Ovary (tissue), 10 donors: ENCODE measurements at places on chromosomes 2 and 18. TPM values are rescaled to one million over a fixed set of nuclear protein-coding genes. Genes with fewer than 3 reads are reported as not detected.

DNA sequence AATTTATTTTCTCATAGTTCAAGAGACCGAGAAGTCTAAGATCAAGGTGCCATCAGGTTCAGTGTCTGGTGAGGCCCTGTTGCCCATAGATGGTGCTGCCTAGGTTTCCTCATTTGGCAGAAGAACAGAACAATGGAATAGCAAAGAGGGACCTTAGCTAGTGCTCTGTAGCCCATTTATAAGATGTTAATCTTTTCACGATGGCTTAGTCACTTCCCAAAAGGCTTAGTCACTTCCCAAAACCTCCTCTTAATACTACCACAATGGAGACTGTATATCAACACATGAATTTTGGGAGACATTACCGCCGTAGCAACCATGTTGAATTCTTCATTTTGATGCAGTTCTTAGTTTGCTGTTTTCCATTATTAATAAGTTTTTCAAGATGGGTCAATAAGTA is 246.3 kb upstream of the NRP2 start:
- no peaks in the 10 kb centered on the region for H3K36me3 ChIP-seq
- H3K4me3 ChIP-seq, result no peak overlapping the region
- no peak overlapping the region for H3K27ac ChIP-seq

VSNL1 gene
- total RNA-seq, result not detected

GRCh38 chr2:11822746-11823451 is 76.5 kb downstream of the LPIN1 start:
- H3K4me1 ChIP-seq, result no peaks in the 10 kb centered on the region
- no peaks in the 10 kb centered on the region for H3K27me3 ChIP-seq
- H3K36me3 ChIP-seq, result no peaks in the 10 kb centered on the region
- H3K4me3 ChIP-seq, result no peak overlapping the region
- no peak overlapping the region for H3K27ac ChIP-seq

IL37 gene
- not detected for total RNA-seq

GRCh38 chr2:73925033-73925704 is 1.5 kb upstream of the DGUOK start:
- no peak overlapping the region for H3K4me3 ChIP-seq
- H3K27me3 ChIP-seq, result no peaks in the 10 kb centered on the region
- H3K36me3 ChIP-seq, result no peaks in the 10 kb centered on the region
- no peak for DNase-seq
- H3K27ac ChIP-seq, result no peak overlapping the region
- H3K4me1 ChIP-seq, result peaks cover 3% of the 10 kb centered on the region

CNTNAP5 gene
- total RNA-seq, result not detected

SCN2A gene
- 0.24 TPM for total RNA-seq

DNA sequence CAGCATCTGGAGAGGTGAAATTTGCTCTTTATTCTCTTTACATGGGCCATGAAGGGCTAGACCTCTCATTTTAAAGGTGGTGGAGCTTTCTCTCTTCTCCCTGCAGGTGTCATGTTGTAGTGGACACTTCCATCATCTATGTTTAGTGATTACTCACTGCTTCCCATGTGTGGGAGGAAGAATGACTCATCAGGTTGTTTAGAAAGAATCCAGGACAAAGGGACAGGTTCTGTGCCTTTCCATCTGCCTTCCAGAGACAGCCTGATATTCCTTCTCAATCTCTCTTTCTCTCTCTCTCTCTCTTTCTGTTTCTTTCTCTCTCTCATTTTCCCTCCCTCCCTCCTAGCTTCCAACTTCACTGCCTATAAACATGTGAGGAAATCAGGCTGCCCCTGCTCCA is 38.7 kb downstream of the SCG2 start:
- H3K4me1 ChIP-seq, result no peaks in the 10 kb centered on the region
- no peaks in the 10 kb centered on the region for H3K36me3 ChIP-seq
- H3K27me3 ChIP-seq, result no peaks in the 10 kb centered on the region
- no peak overlapping the region for H3K4me3 ChIP-seq

DNA sequence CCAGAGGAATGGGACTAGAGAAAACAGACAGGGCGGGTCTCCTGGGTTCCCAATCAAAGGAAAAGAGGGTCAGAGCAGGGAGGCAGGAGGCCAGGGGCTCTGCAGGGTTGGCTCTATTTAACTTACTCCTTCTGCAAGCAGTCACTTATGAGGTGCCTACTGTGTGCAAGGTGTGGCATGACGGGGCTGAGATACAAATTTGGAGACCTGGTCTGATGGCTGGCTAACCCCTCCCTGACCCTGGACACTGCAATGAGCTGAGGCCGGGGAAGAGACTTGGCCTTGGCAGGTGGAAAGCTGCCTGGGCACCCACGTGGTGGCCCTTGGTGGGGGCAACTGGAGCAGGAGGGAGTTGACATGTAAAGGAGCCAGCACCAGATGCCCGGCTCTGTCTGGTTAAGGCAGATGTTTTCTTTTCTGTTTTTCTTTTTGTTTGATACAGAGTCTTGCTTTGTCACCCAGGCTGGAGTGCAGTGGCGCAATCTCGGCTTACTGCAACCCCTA is 148.5 kb upstream of the GATA6 start:
- DNase-seq, result no peak
- no peaks in the 10 kb centered on the region for H3K27me3 ChIP-seq
- no peaks in the 10 kb centered on the region for H3K36me3 ChIP-seq
- no peak overlapping the region for H3K27ac ChIP-seq

KIF3C gene
- 5.1 TPM for total RNA-seq

- H3K27me3 ChIP-seq, result no peaks in the 10 kb centered on the region
- no peak overlapping the region for H3K4me3 ChIP-seq
- H3K36me3 ChIP-seq, result no peaks in the 10 kb centered on the region
- H3K27ac ChIP-seq, result no peak overlapping the region
These were observed 10.6 kb downstream of the CFAP210 start for GRCh38 chr2:169683425-169684134.

VWC2L gene
- not detected for total RNA-seq

GRCh38 chr2:164039270-164039669 is 303.5 kb upstream of the FIGN start:
- H3K27me3 ChIP-seq, result no peaks in the 10 kb centered on the region
- no peak overlapping the region for H3K27ac ChIP-seq
- no peaks in the 10 kb centered on the region for H3K4me1 ChIP-seq
- no peak for DNase-seq

- no peaks in the 10 kb centered on the region for H3K4me1 ChIP-seq
- H3K27me3 ChIP-seq, result no peaks in the 10 kb centered on the region
- H3K4me3 ChIP-seq, result no peak overlapping the region
- H3K27ac ChIP-seq, result no peak overlapping the region
These were observed 259.7 kb upstream of the RBMS1 start for GRCh38 chr2:160753331-160753654.

DNA sequence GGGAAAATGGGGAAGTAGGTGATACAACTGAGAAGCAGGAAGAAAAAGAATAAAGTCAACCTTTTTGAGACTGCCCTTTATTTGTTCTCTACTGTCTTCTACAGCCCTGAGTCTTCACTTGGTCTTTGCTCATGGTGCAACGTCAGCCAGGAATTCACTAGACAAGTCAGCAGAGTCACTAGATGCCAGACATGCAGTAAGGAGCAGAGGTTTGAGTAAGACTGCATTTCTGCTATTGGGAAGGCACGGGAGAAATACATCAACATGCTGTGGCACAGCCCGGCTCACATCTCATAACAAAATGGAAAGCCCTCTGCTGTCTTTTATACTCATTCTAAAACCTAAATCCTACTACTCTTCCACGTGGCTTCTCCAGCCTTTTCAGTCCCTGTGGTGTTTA is 67.1 kb downstream of the PRELID3A start:
- no peaks in the 10 kb centered on the region for H3K27me3 ChIP-seq
- H3K4me1 ChIP-seq, result no peaks in the 10 kb centered on the region
- no peaks in the 10 kb centered on the region for H3K36me3 ChIP-seq
- H3K27ac ChIP-seq, result no peak overlapping the region

GRCh38 chr2:9001229-9001628 is 2.3 kb downstream of the MBOAT2 start:
- DNase-seq, result no peak
- no peaks in the 10 kb centered on the region for H3K36me3 ChIP-seq
- H3K4me1 ChIP-seq, result peaks cover 3% of the 10 kb centered on the region
- no peak overlapping the region for H3K4me3 ChIP-seq

DNA sequence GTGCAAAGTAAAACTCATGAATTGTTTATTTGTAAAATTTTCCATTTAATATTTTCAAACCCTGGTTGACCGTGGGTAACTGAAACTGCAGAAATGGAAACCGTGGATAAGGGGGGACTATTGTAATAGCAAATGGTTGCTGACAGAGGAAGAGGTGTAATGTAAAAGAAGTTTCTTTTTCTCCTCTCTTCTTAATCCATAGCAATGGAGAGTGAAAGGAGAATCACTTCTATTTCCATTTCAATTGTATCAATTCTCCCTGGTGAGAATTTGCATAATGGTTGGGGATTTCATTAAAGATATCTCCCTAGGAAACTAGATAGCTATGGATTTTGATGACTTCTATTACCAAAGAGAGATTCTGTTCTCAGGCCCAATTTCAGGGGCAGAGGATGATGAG is 24.8 kb downstream of the TACR1 start:
- H3K36me3 ChIP-seq, result no peaks in the 10 kb centered on the region
- H3K4me1 ChIP-seq, result no peaks in the 10 kb centered on the region
- no peak for DNase-seq
- H3K4me3 ChIP-seq, result no peak overlapping the region

GRCh38 chr18:77063260-77063659 is 69.3 kb downstream of the MBP start:
- no peak overlapping the region for H3K4me3 ChIP-seq
- DNase-seq, result no peak
- no peak overlapping the region for H3K27ac ChIP-seq
- H3K27me3 ChIP-seq, result no peaks in the 10 kb centered on the region
- H3K4me1 ChIP-seq, result peaks cover 10% of the 10 kb centered on the region
- no peaks in the 10 kb centered on the region for H3K36me3 ChIP-seq

LYG2 gene
- total RNA-seq, result not detected

EVX2 gene
- not detected for total RNA-seq

DNA sequence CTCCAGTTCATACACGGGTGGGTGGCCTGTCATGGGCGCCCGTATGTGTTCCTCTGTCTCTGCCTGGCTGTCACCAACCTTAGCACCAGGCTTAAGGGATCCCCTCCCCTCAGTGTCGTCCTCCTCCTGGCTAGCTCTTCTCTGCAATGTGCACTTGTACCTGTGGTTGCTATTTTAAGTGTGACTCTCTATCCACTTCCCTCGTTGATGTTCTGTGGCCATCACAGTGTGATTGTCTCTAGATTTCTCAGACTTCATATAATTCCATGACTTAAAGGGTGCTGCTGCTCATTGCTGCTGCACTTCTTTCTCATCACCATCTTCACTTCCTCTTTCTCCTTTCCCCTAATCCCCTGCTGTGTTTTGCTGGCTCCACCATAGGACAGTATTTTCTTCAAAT is 143.4 kb downstream of the EML6 start:
- no peaks in the 10 kb centered on the region for H3K27me3 ChIP-seq
- H3K36me3 ChIP-seq, result no peaks in the 10 kb centered on the region
- no peaks in the 10 kb centered on the region for H3K4me1 ChIP-seq
- no peak for DNase-seq
- no peak overlapping the region for H3K4me3 ChIP-seq

- H3K27ac ChIP-seq, result no peak overlapping the region
- no peaks in the 10 kb centered on the region for H3K4me1 ChIP-seq
- no peaks in the 10 kb centered on the region for H3K27me3 ChIP-seq
- H3K36me3 ChIP-seq, result no peaks in the 10 kb centered on the region
- DNase-seq, result no peak
- H3K4me3 ChIP-seq, result no peak overlapping the region
These were observed 527.2 kb upstream of the SOX11 start for GRCh38 chr2:5164776-5165525.

DNA sequence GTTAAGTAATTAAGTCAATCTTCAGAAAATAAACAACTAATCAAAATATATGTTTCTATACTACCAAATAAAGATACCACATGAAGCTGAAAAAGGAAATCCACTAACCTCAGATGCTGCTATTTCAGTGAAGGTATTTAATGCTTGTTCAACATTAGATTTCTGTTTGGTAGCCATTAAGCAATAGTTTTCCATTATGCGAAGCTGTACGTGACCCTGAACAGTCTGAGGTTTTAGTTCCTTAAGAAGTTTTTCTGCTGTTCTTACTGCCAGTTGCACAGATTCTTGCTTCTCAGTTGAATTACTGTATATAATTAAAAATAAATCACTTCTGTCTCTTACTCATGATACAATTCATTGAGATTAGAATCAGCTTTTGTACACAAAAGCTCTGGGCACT is 65.4 kb downstream of the TTC21B start:
- no peaks in the 10 kb centered on the region for H3K36me3 ChIP-seq
- no peak for DNase-seq
- no peak overlapping the region for H3K4me3 ChIP-seq
- H3K27me3 ChIP-seq, result no peaks in the 10 kb centered on the region
- H3K27ac ChIP-seq, result no peak overlapping the region
- H3K4me1 ChIP-seq, result no peaks in the 10 kb centered on the region

- peaks cover 4% of the 10 kb centered on the region for H3K4me1 ChIP-seq
- H3K36me3 ChIP-seq, result no peaks in the 10 kb centered on the region
- H3K27ac ChIP-seq, result no peak overlapping the region
- no peak overlapping the region for H3K4me3 ChIP-seq
- no peak for DNase-seq
These were observed 21.7 kb downstream of the CLASP1 start for GRCh38 chr2:121627525-121628050.

MC4R gene
- total RNA-seq, result not detected

GRCh38 chr18:58314284-58314683 is 270.3 kb downstream of the NEDD4L start:
- H3K27ac ChIP-seq, result no peak overlapping the region
- no peak overlapping the region for H3K4me3 ChIP-seq
- no peaks in the 10 kb centered on the region for H3K36me3 ChIP-seq
- H3K27me3 ChIP-seq, result no peaks in the 10 kb centered on the region
- H3K4me1 ChIP-seq, result peaks cover 4% of the 10 kb centered on the region
